ENCODE measurements at places on chromosomes 11 and 22. TPM values are rescaled to one million over a fixed set of nuclear protein-coding genes. Genes with fewer than 3 reads are reported as not detected.

GRCh38 chr11:12239396-12239795, 129.0 kb downstream of the MICAL2 start:
- no peak for DNase-seq
- peaks cover 29% of the 10 kb centered on the region for H3K36me3 ChIP-seq
- H3K27ac ChIP-seq, result no peak overlapping the region
- H3K27me3 ChIP-seq, result no peaks in the 10 kb centered on the region
- no peak overlapping the region for H3K4me3 ChIP-seq

DNA sequence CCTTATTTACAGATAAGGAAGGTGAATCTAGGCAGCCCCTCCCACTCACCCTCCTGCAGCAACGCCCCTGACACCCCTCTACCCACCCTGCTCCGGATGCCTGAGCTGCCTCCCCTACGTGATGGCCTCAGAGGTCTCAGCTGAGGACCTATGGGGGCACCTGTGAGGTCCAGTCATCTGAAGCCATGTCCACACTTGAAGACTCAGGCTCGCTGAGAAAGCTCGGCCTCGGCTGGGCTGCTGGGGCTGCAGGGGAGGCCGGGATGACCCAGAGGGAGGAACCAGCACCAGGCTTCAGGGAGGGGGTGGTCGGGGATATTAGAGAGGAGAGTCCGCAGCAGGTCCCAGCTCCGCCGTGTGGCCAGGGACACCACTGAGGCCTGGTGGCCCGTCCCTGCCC, 92.8 kb downstream of the BRD1 start:
- H3K4me1 ChIP-seq, result no peaks in the 10 kb centered on the region
- no peak overlapping the region for H3K4me3 ChIP-seq
- peaks cover 94% of the 10 kb centered on the region for H3K27me3 ChIP-seq
- H3K36me3 ChIP-seq, result no peaks in the 10 kb centered on the region
- no peak for DNase-seq

DNA sequence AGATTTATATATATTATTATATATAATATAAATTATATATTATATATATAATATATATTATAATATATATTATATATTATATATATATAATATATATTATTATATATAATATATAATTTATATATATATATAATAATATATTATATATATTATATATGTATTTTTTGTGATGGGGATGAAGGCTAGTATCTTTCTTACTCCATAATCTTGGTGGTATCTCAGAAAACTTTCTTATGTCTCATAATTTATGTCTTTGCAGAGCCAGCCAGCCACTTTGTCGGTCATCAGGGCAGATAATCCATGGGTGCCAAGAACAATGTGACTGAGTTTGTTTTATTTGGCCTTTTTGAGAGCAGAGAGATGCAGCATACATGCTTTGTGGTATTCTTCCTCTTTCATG, at the start of gene OR4S1:
TSS of gene OR4S1 (plus strand) at position 301 of the 400 bp plus-strand sequence. CDS start at position 301, 0 bp downstream.
- H3K4me1 ChIP-seq, result no peaks in the 10 kb centered on the region
- no peak within 1 kb of the TSS for H3K4me3 ChIP-seq
- no peaks in the 10 kb centered on the region for H3K36me3 ChIP-seq

The INS gene
- total RNA-seq, result not detected

DNA sequence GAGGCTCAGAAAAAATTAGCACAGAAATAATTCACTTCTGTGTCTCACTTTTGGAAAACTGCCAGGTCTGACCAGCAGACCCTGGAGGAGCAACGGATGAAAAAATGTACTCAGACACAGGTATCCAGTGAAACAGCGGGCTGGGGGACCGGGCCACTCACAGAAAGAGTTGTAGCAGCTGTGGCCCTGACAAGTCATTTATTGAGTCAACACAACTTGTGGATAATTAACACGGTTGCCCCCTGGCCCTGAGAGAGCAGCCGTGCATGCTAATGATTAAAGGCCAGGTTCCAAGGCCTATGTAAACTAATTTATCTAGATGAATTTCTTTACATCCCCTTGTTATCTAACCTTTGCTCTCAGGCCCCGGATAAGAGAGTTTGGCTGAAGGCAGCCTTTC, 131.3 kb downstream of the AASDHPPT start:
- no peak overlapping the region for H3K27ac ChIP-seq
- no peaks in the 10 kb centered on the region for H3K36me3 ChIP-seq
- no peaks in the 10 kb centered on the region for H3K27me3 ChIP-seq
- no peak overlapping the region for H3K4me3 ChIP-seq

The SYT7 gene
- 18.9 TPM for total RNA-seq

- no peaks in the 10 kb centered on the region for H3K36me3 ChIP-seq
- H3K27me3 ChIP-seq, result peaks cover 40% of the 10 kb centered on the region
- no peaks in the 10 kb centered on the region for H3K4me1 ChIP-seq
- no peak overlapping the region for H3K27ac ChIP-seq
These were observed 101.8 kb downstream of the PHF21B start for GRCh38 chr22:44907765-44908737.

The MRGPRX4 gene
- not detected for total RNA-seq

DNA sequence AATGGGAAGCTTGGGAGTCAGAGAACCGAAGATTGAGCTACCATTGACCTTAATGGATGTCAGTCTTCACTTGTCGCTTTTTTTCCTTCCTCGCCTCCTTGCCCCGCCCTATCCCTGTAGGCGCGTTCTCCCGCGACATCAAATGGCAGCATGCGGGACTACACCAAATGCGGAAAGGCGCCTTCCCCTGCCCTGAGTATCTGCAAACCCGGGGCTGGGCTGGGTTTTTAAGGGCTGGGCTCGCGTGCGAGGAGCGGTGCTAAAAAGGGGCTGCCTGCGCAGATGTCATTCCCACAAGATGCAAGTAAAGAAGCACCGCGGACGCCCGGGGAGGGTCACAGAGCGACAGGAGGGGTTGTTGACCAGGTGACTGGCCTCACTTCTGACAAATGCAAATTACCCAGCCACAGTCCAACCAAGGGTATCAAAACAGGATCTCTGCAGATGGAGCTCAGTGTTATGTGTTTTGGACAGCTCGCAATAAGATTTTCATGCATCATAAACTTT, 4.7 kb upstream of the FAM111B start:
- H3K4me3 ChIP-seq, result peak overlapping the region; percentile 46
- H3K27ac ChIP-seq, result no peak overlapping the region
- peaks cover 86% of the 10 kb centered on the region for H3K27me3 ChIP-seq

GRCh38 chr11:46534711-46535110, 59.1 kb downstream of the AMBRA1 start:
- no peaks in the 10 kb centered on the region for H3K36me3 ChIP-seq
- H3K27me3 ChIP-seq, result no peaks in the 10 kb centered on the region
- DNase-seq, result no peak
- H3K27ac ChIP-seq, result no peak overlapping the region
- H3K4me1 ChIP-seq, result peaks cover 55% of the 10 kb centered on the region

DNA sequence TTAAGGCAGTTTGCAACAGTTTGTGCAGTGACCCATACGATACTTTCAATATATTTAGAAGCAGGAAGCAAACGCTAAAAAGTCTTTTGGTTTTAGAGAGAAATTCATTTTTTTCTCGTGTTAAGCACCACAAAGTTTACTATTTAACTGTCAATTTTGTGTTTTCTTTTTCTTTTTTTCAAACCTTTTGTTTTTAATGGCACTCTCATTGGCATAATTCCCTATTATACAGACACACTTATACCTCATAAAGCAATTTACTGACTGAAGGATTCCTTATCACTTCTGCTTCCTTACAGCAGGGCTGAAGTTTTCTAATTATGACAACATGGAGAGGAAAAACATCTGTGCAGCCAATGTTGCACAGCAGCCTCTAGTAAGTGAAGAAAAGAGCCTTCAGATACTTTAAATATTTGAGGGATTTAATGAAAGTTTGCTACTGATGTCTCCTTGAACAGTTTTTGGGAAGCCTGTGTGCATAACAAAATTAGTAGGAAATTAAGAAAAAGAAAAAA, 2191.2 kb downstream of the LRRC4C start:
- no peak overlapping the region for H3K4me3 ChIP-seq
- no peak for DNase-seq
- no peaks in the 10 kb centered on the region for H3K36me3 ChIP-seq
- H3K4me1 ChIP-seq, result no peaks in the 10 kb centered on the region

- H3K36me3 ChIP-seq, result no peaks in the 10 kb centered on the region
- H3K27ac ChIP-seq, result no peak overlapping the region
- H3K4me3 ChIP-seq, result no peak overlapping the region
- DNase-seq, result no peak
- H3K4me1 ChIP-seq, result peaks cover 39% of the 10 kb centered on the region
These were observed 1.6 kb upstream of the FGF19 start for GRCh38 chr11:69705351-69705811.

GRCh38 chr11:119975561-119976152, 162.3 kb downstream of the TRIM29 start:
- H3K27me3 ChIP-seq, result peaks cover 58% of the 10 kb centered on the region
- peak; percentile 33 for DNase-seq
- no peak overlapping the region for H3K27ac ChIP-seq
- no peaks in the 10 kb centered on the region for H3K36me3 ChIP-seq
- peaks cover 21% of the 10 kb centered on the region for H3K4me1 ChIP-seq
- H3K4me3 ChIP-seq, result no peak overlapping the region

The HEPHL1 gene
- not detected for total RNA-seq

- H3K4me1 ChIP-seq, result peaks cover 78% of the 10 kb centered on the region
- no peaks in the 10 kb centered on the region for H3K27me3 ChIP-seq
- peaks cover 15% of the 10 kb centered on the region for H3K36me3 ChIP-seq
- no peak for DNase-seq
- H3K4me3 ChIP-seq, result no peak overlapping the region
- peak overlapping the region; percentile 28 for H3K27ac ChIP-seq
These were observed 19.4 kb downstream of the MED15 start for GRCh38 chr22:20526628-20527355.

The RIMBP3C gene
- 0.08 TPM for total RNA-seq

- H3K36me3 ChIP-seq, result no peaks in the 10 kb centered on the region
- peaks cover 65% of the 10 kb centered on the region for H3K27me3 ChIP-seq
- DNase-seq, result no peak
- H3K4me3 ChIP-seq, result no peak overlapping the region
- H3K4me1 ChIP-seq, result no peaks in the 10 kb centered on the region
These were observed 14.2 kb upstream of the APOBEC3A start for GRCh38 chr22:38943201-38943600.

- H3K27ac ChIP-seq, result no peak overlapping the region
- no peaks in the 10 kb centered on the region for H3K36me3 ChIP-seq
- DNase-seq, result no peak
- H3K27me3 ChIP-seq, result peaks cover 56% of the 10 kb centered on the region
These were observed 3.1 kb downstream of the ACY3 start for GRCh38 chr11:67647471-67647870.

The PLEKHA7 gene
- total RNA-seq, result 33.2 TPM

The ALG9 gene
- total RNA-seq, result 14.4 TPM

GRCh38 chr22:32987081-32987631, 71.0 kb downstream of the SYN3 start:
- no peak overlapping the region for H3K27ac ChIP-seq
- H3K27me3 ChIP-seq, result no peaks in the 10 kb centered on the region
- H3K4me1 ChIP-seq, result peaks cover 10% of the 10 kb centered on the region
- no peak overlapping the region for H3K4me3 ChIP-seq
- DNase-seq, result no peak
- H3K36me3 ChIP-seq, result no peaks in the 10 kb centered on the region

The OPCML gene
- 0.63 TPM for total RNA-seq

- DNase-seq, result peak; percentile 52
- H3K36me3 ChIP-seq, result peaks cover 28% of the 10 kb centered on the region
- H3K4me3 ChIP-seq, result no peak overlapping the region
These were observed 95.6 kb downstream of the ZBTB16 start for GRCh38 chr11:114155116-114155515.

DNA sequence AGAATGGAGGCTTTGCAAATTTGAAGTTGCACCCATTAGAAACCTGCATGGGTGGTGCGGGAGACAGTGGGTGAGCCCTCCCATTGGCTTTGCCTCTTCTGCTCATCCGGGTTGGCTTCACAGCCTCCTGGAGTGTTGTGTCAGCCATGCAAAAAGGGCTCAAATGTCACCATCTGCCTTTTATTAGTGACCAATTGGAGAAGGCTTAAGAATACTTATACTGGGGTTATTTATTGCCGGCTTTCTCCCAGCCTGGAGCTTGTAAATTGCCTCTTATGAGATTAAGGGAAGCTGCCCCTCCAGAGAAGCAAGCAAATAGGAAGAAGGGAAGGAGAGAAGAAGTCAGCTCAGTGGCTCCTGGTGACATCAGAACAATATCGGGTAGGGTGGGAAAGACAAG, 182.6 kb downstream of the ST3GAL4 start:
- H3K27me3 ChIP-seq, result peaks cover 74% of the 10 kb centered on the region
- no peaks in the 10 kb centered on the region for H3K4me1 ChIP-seq
- no peak overlapping the region for H3K27ac ChIP-seq

The TBCEL gene
- 25.0 TPM for total RNA-seq

DNA sequence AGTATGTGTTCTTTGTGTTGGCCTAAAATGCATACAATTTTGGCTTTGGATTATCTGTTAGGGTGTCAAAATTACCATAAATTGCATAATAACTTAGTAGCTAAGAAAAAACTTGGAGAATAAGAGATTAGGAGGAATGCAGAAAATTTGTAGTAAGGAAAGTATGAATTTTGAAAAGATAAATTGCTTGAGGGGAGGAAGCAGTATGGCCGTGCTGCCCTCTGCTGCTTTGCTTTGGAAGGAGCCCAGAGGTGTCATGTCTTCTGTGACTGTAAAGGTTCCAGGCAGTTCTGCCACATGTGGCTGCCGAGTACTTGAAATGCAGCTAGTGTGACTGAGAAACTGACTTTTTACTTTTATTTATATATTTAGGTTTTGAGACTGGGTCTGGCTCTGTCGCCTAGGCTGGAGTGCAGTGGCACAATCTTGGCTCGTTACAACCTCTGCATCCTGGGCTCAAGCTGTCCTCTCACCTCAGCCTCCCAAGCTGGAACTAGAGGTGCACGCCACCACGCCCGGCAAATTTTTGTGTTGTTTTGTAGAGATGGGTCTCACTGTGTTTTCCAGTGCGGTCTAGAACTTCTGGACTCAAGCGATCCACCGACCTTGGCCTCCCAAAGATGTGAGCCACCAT, 1.8 kb downstream of the ADSL start:
- H3K36me3 ChIP-seq, result peaks cover 42% of the 10 kb centered on the region
- DNase-seq, result no peak
- peaks cover 44% of the 10 kb centered on the region for H3K4me1 ChIP-seq
- H3K4me3 ChIP-seq, result peak overlapping the region; percentile 86

GRCh38 chr11:5277807-5278382, 8.2 kb upstream of the HBE1 start:
- no peak for DNase-seq
- no peaks in the 10 kb centered on the region for H3K27me3 ChIP-seq
- no peaks in the 10 kb centered on the region for H3K36me3 ChIP-seq
- no peak overlapping the region for H3K4me3 ChIP-seq
- no peak overlapping the region for H3K27ac ChIP-seq

The IL10RA gene
- 5.0 TPM for total RNA-seq

All from left ventricle myocardium inferior (tissue), 1 donor.